HS-5 (cell line): ENCODE measurements at places on chromosomes 1 and 21.

- no peak for DNase-seq
Observed at GRCh38 chr1:213623064-213623581, 364.6 kb upstream of the PROX1 start.

- no peak for DNase-seq
Observed at GRCh38 chr21:44938772-44939531, 877 bp upstream of the SLX9 start.

- no peak for DNase-seq
Observed at GRCh38 chr1:30405081-30405480, 318.3 kb downstream of the MATN1 start.

GRCh38 chr1:46830665-46831322, 31.9 kb downstream of the CYP4B1 start:
- no peak for DNase-seq

- DNase-seq = no peak
Observed at GRCh38 chr1:47944561-47944960, 52.6 kb downstream of the TRABD2B start.

GRCh38 chr1:77671836-77672235, 10.6 kb downstream of the ZZZ3 start:
- DNase-seq = no peak

GRCh38 chr1:30684881-30685795, 38.2 kb downstream of the MATN1 start:
- no peak for DNase-seq
